A172 (cell line): ENCODE measurements at places on chromosomes 4 and X. TPM values are rescaled to one million over a fixed set of nuclear protein-coding genes. Genes with fewer than 3 reads are reported as not detected.

DNA sequence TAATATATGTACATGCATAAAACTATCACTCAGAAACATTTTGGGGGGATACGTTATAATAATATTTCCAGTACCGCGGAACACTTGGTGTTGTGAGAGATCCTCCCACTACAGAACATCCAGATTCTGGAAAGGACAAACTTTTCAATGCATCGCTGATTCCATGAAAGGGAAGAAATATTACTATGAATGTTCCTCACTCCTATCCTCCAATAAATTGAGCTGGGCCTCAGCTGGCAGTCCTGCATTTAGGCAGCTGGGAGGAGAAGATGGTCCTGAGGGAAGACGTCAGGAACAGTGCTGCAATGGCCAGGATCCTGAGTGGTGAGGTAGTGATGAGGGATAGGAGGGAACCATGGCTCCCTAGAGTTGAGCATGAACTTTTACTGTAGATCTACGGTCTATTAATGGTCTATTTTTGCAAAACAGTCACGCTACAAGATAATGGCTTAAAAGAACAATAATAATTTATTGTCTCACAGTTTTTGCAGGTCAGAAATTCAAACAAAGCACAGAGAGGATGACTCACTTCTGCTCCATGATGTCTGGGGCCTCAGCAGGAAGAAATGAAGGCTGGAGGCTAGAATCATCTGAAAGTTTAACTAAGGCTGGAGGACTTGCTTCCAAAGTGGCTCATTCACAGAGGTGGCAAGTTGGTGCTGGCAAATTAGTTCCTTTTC, 538.1 kb downstream of the STIM2 start:
- DNase-seq = no peak

DNA sequence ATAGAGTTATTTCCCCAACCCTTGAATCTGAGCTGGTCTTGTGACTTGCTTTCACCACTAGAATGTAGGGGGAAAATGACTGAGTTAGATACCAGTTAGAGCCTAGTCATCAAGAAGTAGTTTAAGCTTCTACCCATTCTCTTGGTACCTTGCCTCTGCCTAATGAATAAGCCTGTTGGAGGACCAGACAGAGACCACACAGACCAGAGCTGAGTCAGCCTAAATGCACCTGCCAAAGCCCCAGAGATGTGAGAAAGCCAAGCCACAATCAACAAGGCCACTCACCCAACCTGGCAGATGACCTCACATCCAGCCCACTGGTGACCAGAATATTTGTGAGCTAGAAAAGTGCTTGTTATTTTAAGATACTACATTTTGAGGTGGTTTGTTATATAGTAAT, 85.2 kb upstream of the DCLK2 start:
- DNase-seq = peak; percentile 49

GRCh38 chrX:118839334-118839958, 15.8 kb downstream of the ZCCHC12 start:
- peak; percentile 2 for DNase-seq

DNA sequence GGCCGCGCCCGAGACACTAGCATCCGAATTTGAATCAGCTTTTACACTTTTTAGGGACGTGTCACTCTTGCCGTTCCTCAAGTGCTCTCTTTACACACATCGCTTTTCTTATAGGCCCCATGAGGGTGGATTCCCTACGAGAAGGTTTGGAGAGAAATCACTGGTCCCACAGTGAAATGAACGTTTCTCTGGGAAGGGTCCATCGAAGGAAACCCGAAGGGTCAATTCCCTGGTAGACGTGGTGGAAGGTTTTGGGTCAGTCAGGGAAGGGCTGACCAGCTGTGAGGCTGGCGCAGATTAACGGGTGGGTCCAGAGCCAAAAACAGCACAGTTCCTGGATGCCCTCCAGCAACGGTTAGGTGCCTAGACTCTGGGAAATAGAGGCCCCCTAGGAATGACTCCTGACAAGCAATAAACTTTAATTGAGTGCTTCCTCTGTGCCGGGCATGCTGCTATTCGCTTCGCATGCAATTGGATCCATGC, 35.9 kb downstream of the ETDC start:
- DNase-seq = peak; percentile 4

DNA sequence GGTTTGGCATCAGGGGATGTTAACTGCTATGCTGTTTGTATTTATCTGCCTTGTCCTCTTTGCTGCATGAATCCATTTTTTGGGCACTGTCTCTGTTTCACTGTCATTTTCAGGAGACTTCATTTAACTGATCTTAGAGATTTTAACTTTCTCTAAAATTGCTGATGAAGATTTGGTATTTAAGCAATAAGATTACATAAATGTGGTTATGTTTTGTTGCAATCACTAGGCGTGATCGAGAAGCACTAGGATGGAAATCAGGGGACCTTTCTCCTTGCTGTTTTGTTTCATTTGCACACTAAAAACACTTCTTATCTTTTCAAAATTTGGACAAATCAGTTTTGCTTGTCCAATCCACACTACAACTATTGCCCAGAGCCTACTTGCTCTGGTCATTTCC, 15.4 kb downstream of the CXCL2 start:
- no peak for DNase-seq

DNA sequence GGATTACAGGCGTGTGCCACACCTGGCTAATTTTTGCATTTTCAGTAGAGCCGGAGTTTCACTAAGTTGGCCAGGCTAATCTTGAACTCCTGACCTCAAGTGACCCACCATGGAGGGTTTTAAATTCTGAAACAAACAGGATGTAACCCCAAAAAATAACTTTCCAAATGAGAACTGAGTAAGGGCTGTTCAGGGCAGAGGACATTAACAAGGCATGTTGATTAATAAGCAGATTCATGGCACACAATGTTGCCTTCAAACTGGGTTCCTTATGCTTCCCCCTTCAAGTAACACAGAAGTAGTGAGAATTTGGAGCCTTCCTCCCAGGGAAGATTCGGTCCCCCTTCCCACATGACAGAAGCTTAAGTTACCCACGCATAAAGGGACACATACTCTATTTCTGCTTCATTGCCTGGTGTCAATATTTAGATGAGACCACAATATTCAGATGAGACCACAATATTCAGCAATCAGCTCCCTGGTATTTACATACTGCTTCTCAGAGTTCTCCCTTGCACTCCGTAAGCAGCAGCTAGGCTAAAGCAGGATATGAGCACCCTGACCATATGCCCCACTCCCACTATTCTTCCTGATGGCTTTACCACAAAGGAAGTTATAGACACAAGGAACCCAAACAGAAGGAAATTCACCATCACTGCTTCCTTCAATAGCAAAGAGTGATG, 21.4 kb downstream of the GRSF1 start:
- DNase-seq = no peak

GRCh38 chr4:137707102-137707620, 174.9 kb upstream of the PCDH18 start:
- no peak for DNase-seq

DNA sequence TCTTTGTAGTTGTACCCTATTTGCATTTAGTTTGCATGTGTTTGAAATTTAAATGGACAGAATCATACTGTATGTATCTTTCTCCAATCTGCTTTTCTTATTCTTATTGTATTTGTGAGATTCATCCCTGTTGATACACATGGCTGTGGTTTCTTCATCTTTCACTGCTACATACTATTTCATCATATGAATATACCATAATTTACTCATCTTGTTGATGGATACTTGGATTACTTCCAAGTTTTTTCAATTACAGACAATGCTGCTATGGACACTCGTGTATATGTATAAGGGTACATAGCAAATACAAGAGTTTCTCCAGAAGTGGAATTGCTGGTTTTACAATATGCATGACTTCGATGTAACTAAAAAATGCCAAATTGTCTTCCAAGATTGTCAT, 11.8 kb upstream of the KLHL8 start:
- DNase-seq = no peak

- no peak for DNase-seq
Measured at GRCh38 chrX:114077773-114078172, 506.1 kb upstream of the HTR2C start.

DNA sequence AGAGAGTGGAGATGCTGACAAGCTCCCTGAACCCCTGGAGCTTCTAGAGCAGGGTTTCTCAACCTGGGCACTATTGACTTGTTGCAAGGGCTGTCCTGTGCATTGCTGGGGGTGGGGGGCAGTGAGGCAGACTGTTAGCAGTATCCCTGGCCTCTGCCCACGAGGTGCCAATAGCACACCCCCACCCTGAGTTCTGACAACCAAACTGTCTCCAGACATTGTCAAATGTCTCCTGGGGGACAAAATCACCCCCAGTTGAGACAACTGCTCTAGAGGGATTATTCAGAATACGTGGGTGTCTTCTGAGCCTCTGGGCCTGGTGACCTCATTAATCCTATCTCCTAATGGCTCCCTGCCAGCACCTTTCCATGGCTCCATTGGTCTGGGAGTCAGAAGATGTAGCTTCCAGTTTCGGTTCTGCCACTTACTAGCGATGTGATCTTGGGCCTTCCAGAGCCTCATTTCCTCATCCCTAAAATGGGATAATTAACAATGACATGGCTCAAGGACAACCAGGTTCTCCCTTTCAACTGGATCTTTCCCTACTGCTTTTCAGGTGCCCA, 17.6 kb upstream of the PJA1 start:
- DNase-seq = no peak

DNA sequence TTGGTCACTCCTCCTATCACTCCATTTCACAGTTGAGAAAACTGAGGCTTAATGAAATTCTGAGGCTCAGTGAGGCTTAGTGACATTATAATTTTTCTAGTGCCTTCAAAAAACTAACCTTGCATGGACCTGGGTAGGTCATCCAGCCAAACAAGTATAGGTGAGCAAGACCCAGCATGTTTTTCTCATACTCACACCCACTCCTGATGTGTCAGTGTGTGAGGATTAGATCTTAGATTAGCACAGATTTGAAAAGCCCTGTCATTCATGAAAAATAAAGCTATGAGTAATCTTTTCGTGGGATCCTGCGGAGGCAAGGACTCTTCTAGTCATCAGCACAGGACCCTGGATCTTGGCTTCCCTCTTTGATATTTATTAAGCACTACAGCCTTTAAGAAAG, 146.7 kb downstream of the CHIC2 start:
- DNase-seq = no peak

DNA sequence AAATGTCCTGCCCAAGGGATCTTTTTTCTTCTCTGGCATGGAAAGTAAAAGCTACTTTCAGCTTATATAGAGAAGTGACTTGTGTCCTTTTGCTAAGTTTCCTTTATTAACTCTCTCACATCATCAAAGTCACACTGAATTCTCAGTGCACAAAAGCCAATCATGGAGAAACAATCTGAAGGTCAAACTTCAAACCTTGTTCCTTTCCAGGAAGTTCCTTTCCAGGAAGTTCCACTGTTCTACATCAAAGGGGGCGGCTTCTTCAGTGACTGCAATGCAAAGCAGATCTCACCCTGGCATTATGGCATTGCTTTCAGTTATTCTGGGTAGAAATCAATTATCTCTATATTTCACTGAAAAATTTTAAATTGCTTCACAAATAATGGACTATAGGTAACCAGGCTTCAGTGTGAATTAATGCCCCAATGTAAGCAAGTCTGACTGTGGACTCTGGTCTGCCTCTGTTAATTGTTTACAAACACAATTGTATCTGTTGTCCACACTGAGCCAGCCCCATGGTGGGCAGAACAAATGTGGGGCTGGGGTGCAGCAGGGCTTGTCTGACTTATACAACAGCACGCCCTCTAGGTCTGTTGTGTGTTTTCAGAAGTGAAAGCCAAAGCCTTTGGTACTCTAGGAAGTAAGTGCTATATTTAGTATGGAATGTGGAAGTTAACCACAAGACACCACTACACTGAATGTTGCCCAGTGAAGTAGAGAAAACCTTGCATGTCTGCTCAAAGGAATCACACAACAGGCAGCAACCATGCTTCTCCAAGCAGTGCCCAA, 98.8 kb downstream of the CDS1 start:
- peak; percentile 84 for DNase-seq

GRCh38 chrX:47296766-47297365, 64.1 kb downstream of the USP11 start:
- DNase-seq = no peak

GRCh38 chr4:100386270-100386669, 131.6 kb downstream of the EMCN start:
- DNase-seq = no peak

DNA sequence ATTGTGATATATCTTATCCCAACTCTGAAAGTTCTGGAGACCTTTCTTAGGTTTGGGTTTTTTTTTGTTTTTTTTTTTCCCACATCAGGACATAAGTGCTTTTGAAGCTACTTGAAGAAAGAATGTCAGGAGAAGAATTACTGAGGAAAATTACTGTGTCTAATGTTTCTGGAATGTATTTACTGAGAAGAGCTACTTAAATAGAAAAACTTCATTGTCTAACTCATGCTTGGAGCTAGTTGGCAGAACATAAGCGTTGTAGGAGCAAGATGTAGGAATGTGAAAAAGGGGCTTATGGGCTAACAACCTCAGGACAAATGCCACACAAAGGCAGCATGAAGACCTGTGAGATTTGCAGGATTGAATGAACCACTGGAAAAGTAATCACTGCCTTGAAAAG, 166.6 kb upstream of the GLRA2 start:
- no peak for DNase-seq

- peak; percentile 79 for DNase-seq
Measured at GRCh38 chrX:68699960-68700746, 52.7 kb downstream of the STARD8 start.

DNA sequence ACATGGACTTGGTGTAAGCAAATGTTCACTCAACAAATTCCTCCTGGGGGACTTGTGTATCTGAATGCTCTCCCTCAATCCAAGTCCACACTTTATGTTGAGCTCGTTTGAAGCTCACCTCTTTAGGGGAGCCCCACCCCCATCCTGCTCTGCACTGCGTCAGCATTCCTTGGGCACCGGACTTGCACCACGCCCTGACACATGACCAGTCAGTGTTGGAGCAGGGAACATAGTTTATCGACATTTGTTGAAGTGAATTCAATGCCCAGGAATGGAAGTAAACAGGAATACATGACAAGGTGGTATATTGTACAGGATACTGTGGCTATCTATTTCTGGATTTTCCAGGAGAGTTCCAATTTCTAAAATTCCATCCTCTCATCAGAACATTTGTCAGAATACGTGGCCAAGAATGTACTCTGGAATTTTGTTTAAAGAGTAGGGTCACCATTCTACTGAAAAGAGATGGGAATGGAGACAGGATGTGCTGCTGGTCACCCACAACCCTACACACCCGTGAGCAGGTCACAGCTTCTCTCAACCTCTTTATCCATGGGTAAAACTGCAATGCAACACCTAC, 60.0 kb upstream of the LNX1 start:
- peak; percentile 2 for DNase-seq

GRCh38 chrX:98379134-98379533, 1495.4 kb downstream of the RPA4 start:
- DNase-seq = no peak

The TRPC3 gene
- 0.57 and 0.98 TPM in 2 replicates for total RNA-seq

The PFKFB1 gene
- total RNA-seq = not detected in 2 replicates

The ADRA2C gene
- total RNA-seq = 5.9 TPM in 2 replicates

The GLRA2 gene
- total RNA-seq = not detected in 2 replicates

The ANKRD50 gene
- 28.5 and 33.0 TPM in 2 replicates for total RNA-seq

The FGFBP1 gene
- total RNA-seq = 0.31 TPM in 1 of 2 replicates, not detected in the other

The UCP1 gene
- not detected in 2 replicates for total RNA-seq

The C4orf51 gene
- not detected in 2 replicates for total RNA-seq

The SLC6A14 gene
- not detected in 2 replicates for total RNA-seq

The GPM6B gene
- not detected in 2 replicates for total RNA-seq

The DKK2 gene
- total RNA-seq = 0.22 TPM in 1 of 2 replicates, not detected in the other
